ENCODE measurements at places on chromosomes 13 and 19. TPM values are rescaled to one million over a fixed set of nuclear protein-coding genes. Genes with fewer than 3 reads are reported as not detected.

GRCh38 chr13:20002787-20003186, 44.3 kb downstream of the ZMYM2 start:
- no peak for DNase-seq

DNA sequence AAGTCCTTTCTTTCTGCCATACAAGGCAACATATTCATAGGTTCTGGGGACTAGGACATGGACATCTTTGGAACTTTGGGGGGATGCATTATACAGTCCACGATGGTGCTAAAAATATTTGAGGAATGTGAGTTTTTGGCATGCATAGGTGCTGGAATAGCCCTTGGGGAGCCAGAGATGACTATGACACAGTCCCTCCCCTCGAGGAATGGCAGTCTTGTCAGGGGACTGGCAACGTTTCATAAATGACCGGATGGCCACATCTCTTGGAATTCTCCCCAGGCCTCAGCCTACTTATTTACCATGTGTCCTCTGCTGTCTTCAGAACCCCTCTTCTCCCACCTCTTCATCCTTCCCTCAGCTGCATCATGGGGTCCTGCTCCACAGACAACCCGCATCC, 13.6 kb downstream of the MEIOSIN start:
- DNase-seq: no peak

- no peak for DNase-seq
Measured at GRCh38 chr13:77544758-77545338, 9.3 kb downstream of the SCEL start.

DNA sequence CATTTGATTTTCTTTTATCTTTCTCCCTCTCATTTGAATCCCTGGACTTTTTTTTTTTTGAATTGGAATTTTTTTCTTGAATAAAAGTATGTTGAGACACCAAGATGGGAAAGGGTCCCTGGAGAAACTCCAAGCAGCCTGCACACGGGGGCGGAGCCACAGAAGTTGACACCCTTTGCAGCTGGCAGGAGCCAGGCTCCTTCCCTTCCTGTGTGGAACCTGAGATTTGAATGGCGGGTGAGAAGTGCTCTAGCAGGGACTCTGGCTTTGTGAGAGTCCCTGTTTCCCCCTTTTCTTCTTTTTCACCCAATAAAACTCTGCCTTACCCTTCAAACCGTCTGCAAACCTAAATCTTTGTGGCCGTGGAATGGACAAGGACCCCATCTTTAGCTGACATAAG, 1381.0 kb upstream of the MIR17HG start:
- no peak for DNase-seq

- DNase-seq: no peak
Measured at GRCh38 chr13:28346154-28346553, 148.8 kb downstream of the FLT1 start.

- no peak for DNase-seq
Measured at GRCh38 chr13:79589603-79590393, 108.8 kb downstream of the NDFIP2 start.

The LYPD4 gene
- not detected for total RNA-seq

DNA sequence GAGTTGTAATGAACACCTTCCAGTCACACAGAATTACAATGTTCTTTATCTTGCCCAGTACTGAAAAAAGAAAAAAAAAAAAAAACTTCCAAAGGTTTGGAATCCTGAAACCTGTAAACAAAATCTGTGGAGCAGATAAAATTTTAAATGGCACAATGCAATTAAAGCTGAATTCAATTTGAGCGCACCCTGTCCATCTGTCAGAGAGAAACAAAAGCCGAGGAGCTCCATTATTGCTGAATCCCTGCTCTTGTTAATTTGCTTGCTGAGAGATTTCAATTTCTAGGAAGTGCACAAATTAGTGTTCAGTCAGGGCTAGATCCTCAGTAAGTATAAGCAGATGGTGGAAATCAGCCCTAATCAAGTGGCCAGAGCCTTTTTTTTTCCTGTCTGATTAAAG, 65.2 kb downstream of the DACH1 start:
- no peak for DNase-seq

The DIAPH3 gene
- 5.3 TPM for total RNA-seq

The TPTE2 gene
- total RNA-seq: 0.41 TPM

The NDUFA11 gene
- 97.8 TPM for total RNA-seq

DNA sequence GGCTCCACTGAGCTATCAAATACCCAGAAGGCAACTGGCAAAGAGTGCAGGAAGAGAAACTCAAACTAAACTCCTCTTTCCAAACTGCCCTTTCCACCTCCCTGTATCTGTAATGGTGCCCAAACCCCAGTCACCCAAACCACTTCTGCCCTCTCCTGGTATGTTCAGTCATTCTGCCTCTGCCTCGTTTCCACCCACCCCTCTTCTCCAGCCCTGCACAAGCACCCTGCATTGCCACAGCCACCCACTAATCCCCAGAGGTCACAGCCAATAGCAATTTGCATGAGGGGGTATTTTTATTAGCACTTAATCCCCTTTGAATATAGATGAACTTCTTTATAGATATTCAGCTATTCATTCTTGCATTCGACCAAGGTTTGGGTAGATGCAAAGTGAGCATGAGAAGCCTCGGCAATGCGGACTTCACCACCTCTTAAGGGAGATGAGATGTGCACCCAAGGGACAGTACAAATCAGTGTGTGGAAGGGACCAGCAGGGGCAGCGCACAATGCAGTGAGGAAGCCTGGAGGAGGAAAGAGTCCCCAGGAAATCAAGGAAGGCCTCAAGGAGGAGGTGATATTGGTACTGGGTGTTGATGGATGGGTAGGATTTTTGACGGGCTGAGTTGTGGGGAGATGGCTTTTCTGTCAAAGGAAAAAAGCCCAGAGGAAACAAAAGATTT, 12.4 kb downstream of the TMEM272 start:
- no peak for DNase-seq

GRCh38 chr19:42277821-42278451, 8.9 kb downstream of the CIC start:
- DNase-seq: no peak

The TMEM255B gene
- not detected for total RNA-seq

- no peak for DNase-seq
Measured at GRCh38 chr19:23991170-23991569, 76.5 kb downstream of the ZNF726 start.

DNA sequence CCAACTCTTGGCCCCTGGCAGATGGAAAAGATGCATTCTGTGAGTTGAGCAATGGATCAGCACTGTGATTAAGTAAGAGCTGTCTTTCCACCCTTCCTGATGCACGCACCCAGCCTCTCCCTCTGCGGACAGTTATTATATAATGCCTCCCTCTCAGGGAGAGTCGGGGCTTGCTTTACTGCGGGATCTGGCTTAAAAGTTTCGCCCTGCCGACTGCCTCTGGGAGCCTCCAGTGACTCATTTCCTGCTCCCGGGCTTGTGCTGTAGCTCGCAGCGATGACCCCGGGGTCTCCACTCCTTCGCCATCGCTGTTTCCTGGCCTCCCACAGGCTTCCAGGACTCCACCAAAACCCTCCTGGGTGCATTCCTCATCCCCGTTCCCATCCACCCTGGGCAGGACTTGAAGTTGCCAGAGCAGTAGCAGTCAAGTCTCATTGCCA, 107.4 kb upstream of the SLC7A1 start:
- no peak for DNase-seq

The NEK5 gene
- 0.82 TPM for total RNA-seq

The ZNF71 gene
- 14.7 TPM for total RNA-seq
